Hippocampal formation (tissue), 2 donors: ENCODE measurements at places on chromosomes 6 and 20.

GRCh38 chr20:61254881-61255626 lies 3.0 kb downstream of the CDH4 start:
- DNase-seq, result no peak

DNA sequence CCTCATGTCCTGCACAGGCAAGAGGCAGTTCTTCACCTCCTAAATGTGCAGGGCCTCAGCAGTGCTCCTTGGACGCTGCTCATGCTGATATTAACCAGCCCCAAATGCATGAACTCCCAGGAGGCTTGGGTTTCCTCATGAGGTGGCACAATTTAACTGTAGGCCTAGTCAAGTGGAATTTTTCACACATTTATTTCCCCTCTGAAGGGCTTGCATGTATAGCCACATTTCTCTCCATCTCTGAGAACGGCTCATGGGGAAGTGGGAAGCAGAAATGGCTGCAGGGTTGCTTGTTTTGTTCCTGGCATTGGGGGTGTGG lies 72.8 kb upstream of the PAX1 start:
- DNase-seq, result no peak

GRCh38 chr6:90297867-90298381 lies 1.3 kb upstream of the BACH2 start:
- no peak for DNase-seq

GRCh38 chr6:161038229-161039031 lies 46.9 kb downstream of the MAP3K4 start:
- no peak for DNase-seq

GRCh38 chr20:14701326-14701725 lies 363.9 kb upstream of the FLRT3 start:
- no peak for DNase-seq

GRCh38 chr6:126042001-126042419 lies 55.7 kb downstream of the TRMT11 start:
- DNase-seq, result no peak

DNA sequence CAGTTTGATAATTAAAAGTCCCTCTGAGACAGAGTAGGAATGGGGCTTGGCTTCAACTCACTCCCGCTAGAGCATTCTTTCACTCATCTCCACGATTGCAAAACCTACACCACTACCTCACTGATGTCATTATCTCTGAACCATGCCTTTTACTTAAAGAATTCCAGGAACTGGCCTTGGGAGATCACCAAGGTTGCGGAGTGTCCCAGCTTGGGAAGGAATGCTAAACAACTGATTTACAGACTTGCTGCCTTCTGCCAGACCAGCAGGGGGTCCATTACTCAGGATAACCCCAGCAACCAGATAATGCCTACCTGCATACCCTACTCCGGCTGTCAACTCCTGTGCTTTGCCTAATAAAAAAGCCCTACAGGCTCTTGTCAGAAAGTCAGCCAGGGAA lies 102.2 kb upstream of the RALGAPA2 start:
- no peak for DNase-seq

DNA sequence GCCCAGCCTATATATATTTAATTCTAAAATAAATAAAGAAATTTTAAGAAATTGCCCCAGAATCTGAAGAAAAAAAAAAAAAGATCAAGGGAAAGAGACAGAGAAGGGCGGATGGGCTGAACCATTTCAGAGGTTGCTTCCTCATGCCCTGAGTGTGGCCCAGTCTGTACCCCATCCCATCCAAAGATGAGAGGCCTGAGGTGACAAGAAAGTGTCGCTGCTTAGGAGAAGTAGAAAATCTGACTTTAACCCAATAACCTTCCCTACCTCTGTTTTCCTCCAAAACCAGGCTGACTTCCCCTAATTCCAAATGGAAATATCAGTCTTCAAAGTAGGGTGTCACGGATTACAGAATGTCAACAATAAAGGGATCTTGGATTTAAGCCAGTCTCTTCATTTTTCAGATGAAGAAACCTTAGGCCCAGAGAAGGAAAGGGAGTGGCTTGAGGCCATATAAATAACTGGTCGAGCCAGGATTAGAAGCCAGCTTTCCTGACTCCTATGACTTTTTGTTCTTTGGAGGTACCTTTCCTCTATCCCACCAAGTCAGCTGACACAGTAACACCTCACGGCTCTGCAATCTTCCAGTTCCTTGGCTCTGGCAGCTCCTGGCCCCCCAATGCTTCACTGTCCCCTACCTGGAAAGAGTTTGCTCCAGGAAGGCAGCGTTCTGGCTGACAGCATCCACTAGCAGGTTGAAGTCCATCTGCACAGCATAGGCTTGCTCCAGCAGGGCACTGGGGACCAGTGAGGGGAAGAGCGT lies 10.1 kb downstream of the GSS start:
- DNase-seq, result no peak

DNA sequence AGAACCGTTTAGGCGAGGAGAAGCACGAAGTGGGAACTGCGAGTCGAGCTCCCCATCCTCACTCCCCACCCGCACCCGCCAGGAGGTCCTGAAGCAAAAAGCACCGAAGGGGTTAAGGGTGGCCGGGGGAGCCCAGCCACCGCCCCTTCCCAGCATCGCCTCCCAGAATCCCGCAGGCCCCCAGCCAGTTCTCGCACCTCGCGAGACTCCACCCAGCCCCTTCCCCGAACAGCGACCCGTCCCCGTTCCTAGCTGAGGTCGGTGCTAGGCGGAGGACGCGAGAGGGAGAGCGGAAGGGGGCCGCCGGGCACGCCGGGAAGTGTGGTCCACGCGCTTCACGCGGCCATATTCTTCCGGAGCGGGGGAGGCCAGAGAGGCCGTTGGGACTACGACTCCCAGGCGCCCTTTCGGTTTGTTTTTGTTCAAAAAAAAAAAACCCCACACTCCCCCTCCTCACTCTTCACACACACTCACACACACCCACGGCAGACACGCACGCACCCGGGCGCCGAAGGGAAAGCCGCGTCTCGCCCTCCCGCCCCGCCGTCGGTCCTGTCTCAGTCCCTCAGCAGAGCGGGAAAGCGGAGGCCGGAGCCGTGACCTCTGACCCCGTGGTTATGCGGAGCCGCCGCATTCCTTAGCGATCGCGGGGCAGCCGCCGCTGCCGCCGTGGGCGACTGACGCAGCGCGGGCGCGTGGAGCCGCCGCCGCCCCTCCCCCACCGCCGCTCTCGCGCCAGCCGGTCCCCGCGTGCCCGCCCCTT lies at the start of gene ASXL1:
TSS of gene ASXL1 (plus strand) at position 463 of the 763 bp plus-strand sequence. CDS start 445 bp downstream, outside the sequence.
- peak; percentile 97 for DNase-seq

DNA sequence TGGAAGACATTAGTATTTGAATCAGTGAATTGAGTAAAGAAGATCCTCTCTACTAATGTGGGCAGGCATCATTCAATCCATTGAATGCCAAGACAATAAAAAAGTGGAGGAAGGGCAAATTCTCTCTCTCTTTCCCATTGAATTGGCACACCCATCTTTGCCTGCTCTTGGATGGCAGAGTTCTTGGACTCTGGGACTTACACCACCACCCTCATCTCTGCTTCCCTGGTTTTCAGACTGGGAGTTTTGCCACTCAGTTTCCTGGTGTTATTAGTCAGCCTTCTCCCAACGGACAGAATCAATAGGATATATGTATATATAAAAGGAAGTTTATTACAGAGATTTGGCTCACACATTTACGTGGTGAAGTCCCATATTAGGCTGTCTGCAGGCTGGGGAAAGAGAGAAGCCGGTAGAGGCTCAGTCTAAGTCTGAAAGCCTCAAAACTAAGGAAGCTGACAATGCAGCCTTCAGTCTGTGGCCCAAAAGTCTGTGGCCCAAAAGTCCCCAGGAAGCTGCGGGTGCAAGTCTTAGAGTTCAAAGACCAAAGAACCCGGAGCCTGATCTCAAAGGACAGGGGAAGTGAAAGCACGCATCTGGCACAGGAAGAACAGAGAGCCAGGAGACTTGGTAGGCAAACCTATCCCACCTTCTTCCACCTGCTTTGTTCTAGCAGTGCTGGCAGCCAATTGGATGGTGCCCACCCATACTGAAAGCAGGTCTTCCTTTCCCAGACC lies 64.4 kb downstream of the SMPDL3A start:
- DNase-seq, result no peak

- DNase-seq, result no peak
Measured at GRCh38 chr20:40963505-40963845, 65.1 kb upstream of the TOP1 start.

- DNase-seq, result no peak
Measured at GRCh38 chr6:170294813-170295509, 4.1 kb upstream of the DLL1 start.

GRCh38 chr20:41476013-41476441 lies 109.4 kb upstream of the EMILIN3 start:
- DNase-seq, result no peak

- peak; percentile 33 for DNase-seq
Measured at GRCh38 chr6:162177746-162178145, 549.8 kb downstream of the PRKN start.

DNA sequence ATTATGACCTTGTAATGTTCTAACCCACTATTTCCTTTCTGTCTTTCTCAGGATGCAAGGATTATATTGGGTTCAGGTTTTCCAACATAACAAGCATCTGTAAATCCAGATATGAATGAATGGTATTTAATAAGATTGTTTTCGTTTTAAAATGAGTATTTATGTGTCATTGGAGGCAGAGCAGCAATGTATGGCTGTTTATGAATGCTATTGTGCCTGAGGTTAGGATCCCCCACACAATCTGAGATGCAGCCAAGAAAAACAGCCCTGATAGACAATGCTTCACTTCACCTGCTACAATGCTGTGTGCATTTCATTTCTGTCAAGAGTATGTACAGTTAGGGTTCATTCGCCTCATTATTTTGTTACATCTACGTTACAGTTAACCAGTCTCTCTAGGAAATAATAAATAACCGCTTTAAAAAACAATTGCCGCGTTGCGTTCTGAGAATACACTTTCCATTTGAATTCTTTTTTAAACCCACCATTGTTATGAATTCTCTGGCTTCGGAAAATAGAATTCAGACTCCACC lies 19.6 kb downstream of the TFAP2A start:
- no peak for DNase-seq

- no peak for DNase-seq
Measured at GRCh38 chr6:167800549-167800948, 26.2 kb upstream of the AFDN start.

DNA sequence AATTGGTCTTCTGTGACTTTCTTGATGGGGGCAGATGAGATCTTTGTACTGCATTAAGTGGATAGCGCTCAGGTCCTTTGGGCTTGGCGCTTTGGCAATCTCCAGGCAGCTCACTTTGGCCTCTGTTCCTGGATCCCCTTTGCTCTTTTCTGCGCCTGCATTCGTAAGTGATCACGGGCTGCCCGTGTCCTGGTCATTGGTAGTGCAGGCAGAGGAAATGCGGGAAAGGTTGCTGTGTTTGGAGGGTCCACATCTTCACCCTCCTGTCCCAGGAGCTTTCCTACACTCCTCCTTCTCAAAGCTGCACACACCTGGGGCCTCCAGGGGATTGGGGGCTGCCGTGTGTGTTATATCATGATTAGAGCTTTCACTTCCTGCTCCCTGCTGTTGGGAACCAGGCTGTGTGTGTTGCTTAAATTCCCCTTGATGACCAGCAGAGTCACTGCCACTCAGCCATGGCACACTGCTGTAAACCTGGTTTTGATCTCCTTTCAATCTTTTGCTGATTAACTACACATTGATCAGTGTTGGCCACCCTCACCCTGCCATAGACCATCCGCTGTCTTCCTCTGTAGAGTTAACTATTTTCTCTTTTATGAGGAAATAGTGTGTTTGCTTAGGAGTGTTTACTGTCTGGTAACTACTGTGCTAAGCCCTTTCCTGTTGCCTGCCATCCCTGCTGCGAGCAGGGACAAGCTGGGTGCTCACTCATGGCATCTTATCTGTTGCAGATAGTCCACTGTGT lies 13.0 kb upstream of the SNHG17 start:
- no peak for DNase-seq

DNA sequence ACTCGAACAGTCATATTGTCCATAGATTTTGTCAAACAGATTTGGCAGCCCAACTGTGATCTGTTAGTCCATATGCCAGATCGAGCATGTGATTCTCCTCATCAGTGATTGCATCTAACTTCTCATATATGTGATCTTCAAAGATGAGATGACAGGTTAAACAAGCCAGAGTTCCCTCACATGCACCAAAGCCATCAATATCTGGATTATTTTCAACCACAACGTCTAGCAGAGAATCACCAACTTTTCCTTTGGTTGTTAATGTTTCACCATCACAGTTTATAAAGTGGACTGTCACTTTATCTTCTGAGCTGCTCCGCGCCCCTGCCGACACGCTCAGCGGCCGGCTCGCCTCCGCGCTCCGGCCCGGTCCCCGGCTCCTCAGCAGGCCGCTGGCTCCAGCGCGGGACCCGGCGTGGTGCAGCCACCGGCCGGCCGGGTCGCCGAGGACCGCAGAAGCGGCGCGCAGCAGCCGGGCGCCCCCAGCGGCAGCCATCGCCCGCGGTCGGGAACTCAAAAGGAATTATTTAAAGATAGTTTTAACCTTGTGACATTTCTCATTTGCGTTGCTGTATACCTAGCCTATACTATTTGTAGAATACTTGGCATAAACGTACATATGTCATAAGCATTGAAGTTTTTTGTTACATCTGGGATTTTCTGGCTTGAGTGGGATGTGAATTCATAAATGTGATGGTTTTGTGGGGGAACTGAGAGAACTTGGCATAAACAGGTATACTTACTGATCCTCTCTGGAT lies 40.1 kb upstream of the DYNLRB1 start:
- peak; percentile 10 for DNase-seq
